ENCODE measurements at places on chromosomes 16 and 17.

DNA sequence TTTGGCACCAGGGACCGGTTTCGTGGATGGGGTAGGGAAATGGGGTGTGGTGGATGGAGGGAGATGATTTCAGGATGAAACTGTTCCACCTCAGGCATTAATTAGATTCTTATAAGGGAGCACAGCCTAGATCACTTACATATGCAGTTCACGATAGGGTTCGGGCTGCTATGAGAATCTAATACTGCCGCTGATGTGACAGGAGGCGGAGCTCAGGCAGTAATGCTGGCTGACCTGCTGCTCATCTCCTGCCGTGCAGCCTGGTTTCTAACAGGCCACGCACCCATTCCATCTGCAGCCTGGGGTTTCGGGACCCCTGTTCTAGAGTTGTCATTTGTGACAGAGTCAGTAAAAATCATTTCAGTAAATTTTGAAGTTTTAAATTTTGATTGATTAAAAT, 99.7 kb downstream of the CHD9 start:
- no peak for DNase-seq

DNA sequence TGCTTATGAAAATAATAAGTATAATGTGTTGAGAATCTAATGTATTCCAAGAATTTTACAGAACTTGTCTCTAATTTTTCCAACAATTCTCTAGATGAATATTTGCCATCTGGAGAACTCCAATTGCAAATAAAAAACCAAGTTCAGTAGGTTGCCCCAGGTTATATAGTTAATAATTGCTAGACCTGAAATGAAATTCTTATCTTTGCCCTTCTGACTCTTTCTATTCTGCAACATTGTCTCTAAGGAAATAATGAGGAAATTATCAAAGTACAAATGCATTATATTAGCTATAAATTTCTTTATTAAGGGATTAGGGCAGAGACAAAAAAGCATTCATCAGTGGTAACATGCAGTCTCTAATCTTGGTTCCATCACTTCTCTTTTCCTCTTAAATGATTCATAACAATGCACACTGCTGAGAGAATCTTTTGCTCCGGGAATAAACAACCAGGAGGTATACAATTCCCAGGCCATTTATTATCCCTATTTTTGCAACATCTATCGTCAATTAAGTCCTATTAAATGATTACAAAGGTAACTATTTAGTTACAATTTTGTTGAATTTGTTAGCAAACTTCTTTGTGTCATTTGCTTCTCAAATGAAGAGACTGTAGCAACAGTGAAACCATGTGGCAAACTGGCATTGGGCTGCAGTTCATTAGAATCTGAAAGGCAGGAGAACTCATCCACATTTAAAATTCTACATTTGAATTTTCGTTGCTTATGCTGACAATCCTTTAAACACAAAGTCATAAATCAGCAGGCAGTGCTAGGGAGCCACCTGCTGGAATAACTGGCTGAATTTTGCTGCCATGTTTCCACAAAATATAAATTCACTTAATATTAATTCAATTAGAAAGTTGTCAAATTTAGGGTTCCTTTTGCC, 349.6 kb downstream of the KIF2B start:
- DNase-seq, result peak; percentile 1

GRCh38 chr17:64273006-64273405, 9.9 kb upstream of the TEX2 start:
- no peak for DNase-seq

GRCh38 chr16:60755907-60756306, 1280.3 kb downstream of the CDH8 start:
- no peak for DNase-seq

All from trophoblast cell (in vitro differentiated cells and primary cell).